Osteoblast (primary cell): ENCODE measurements at places on chromosomes 11 and 22. TPM values are rescaled to one million over a fixed set of nuclear protein-coding genes. Genes with fewer than 3 reads are reported as not detected.

- no peaks in the 10 kb centered on the region for H3K4me1 ChIP-seq
- H3K36me3 ChIP-seq = no peaks in the 10 kb centered on the region
- DNase-seq = no peak
- H3K4me3 ChIP-seq = no peak overlapping the region
Measured at GRCh38 chr11:24781288-24781687, 284.4 kb downstream of the LUZP2 start.

DNA sequence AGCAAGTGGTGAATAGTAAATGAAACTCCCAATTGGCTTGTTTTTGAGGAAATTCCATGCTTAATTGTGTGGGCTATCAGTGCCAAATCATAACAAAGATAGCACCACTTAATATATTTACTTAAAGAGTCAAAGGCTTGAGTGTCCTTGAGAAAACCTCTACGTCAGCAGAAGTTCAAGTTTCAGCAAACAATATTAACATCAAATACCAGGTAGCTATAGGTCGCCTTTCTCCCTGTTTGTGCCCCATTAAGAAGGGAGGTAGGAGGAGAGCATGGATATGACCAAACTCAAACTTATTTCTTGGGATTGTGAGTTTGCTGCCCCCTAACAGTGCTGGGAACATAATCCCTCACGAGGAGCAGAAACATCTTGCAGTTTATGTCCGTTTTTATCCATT, 105.6 kb upstream of the SYN3 start:
- no peak overlapping the region for H3K4me3 ChIP-seq
- no peaks in the 10 kb centered on the region for H3K27me3 ChIP-seq
- H3K4me1 ChIP-seq = no peaks in the 10 kb centered on the region
- no peaks in the 10 kb centered on the region for H3K36me3 ChIP-seq

GRCh38 chr11:121570453-121570852, 117.7 kb upstream of the SORL1-AS1 start:
- no peak for DNase-seq
- no peak overlapping the region for H3K4me3 ChIP-seq
- no peaks in the 10 kb centered on the region for H3K4me1 ChIP-seq
- no peak overlapping the region for H3K27ac ChIP-seq
- peaks cover 22% of the 10 kb centered on the region for H3K27me3 ChIP-seq

DNA sequence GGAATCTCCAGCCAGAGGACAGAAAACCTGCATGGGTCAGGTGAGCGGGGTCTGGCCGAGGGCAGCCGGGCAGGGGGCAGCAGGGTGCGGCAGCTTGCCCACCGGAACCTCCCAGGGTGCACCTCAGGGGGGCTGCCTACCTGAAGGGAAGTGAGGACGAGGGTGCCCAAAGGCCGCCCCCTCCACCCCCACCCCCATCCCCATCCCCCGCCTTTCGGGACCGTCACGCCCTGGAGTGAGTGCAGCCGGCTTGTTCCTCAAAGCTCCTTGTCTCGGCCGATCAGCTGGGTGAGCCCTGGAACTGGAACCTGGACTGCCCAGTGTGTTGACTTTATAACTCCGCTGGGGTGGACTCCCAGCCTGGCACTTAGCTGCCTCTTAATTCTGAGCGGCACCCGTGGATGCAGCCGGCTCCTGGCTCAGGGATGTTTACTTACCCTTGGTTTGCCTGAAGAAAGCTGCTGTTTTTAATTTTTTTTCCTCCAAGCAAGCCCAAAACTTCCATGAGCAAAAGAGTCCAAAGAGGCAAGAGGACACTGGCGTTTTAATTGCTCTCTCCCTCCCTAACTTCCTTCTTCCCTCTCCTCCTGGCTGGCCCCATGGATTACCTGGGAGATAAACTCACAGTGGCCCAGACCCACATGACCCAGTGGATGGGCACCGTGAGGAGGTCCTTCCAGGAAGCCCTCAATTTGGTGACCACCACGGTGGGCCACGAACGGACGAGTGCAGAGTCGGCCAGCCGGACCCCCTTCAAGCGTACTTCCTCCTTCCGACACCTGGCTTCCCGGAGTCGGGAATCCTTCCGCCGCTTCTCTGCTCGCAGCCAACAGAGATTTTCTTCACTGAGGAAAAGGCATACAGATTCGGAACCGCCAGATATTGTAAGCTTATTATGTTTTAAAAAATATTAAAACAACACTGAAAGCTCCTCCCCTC, 87.8 kb upstream of the CRYBB3 start:
- peaks cover 9% of the 10 kb centered on the region for H3K4me1 ChIP-seq
- no peaks in the 10 kb centered on the region for H3K27me3 ChIP-seq
- no peak overlapping the region for H3K27ac ChIP-seq
- H3K4me3 ChIP-seq = peak overlapping the region; percentile 82
- no peaks in the 10 kb centered on the region for H3K36me3 ChIP-seq
- DNase-seq = peak; percentile 83

DNA sequence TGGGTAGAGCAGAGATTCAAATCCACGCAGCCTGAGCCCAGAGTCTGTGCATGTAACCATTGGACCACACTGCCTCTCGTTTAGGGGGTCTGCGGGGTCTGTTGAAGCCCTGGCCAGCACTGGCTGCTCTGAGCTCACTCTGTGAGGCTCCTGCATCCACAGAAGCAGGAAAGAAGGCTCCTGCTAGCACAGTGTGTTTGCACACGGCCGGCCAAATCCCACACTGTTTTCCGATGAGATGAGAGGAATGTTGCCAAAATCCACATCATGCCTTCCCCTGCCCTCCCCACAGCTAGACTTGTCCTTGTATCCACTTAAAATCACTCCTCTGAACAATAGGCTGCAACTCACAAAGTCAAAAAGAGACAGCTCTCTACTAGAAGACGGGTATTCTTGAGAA, 10.6 kb upstream of the SLC22A12 start:
- H3K27ac ChIP-seq = no peak overlapping the region
- peak; percentile 83 for DNase-seq
- no peak overlapping the region for H3K4me3 ChIP-seq
- H3K36me3 ChIP-seq = no peaks in the 10 kb centered on the region
- H3K27me3 ChIP-seq = peaks cover 26% of the 10 kb centered on the region
- H3K4me1 ChIP-seq = peaks cover 8% of the 10 kb centered on the region

DNA sequence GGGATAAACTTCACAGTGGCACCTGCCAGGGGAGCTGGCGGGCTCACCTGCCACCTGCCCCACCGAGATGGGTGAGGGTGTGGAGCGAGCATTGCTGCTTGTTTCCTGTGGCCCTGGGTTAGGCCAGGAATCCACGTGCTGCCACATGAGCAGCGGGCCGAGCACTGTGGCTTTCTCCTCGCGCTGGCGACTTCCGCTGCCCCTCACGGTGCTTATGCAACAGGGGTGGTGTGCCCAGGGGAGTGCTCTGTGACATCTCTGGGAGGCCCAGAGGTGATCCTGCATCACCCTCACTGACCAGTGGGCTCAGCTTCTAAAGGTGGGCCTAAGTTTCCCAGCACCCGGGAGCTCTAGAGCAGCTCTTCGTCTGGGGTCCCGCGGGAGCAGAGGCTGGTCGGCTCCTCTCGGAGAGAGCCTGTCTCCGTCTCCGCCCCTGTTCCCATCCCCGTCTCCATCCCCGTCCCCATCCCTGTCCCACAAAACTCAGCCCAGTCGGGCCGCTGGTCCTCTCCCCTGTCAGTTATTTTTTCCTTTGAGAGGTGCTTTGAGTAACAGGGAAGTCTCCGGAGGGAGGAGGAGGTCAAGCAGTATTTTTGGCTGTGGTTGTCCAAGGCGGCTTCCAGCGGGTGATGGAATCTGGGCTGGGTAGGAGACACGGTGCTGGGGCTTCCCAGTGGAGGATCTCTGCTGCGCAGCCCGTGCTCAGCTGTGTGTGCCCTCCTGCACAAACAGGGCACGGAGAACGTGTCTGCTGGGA, 42.5 kb downstream of the AP2A2 start:
- DNase-seq = peak; percentile 39
- no peaks in the 10 kb centered on the region for H3K27me3 ChIP-seq
- no peak overlapping the region for H3K27ac ChIP-seq
- H3K36me3 ChIP-seq = peaks cover 27% of the 10 kb centered on the region

DNA sequence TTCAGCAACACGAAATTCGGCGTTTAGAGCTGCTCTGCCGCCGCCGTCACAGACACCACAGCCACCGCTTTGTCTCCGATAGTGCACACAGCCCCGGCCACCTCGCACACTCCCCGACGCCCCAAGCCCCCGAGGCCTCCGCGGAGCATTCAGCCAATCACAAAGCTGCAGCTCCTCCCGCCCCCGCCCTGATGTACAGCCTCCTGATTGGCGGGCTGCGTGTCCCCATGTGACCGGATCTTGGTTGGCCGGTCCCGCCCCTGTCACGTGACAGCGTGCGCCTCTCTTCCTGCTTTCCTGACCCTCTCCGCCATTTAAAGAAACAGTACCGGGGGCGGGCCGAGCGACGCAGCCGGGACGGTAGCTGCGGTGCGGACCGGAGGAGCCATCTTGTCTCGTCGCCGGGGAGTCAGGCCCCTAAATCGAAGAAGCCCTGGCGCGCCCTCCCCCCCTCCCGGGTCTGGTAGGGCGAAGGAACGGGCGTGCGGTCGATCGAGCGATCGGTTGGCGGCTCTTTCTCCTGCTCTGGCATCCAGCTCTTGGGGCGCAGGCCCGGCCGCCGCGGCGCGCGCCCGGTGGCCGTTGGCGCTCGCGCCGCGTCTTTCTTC, at the start of gene TUG1:
TUG1 (plus strand) TSS at position 342 of the 608 bp plus-strand sequence.
- H3K27ac ChIP-seq = peak within 1 kb of the TSS; percentile 87
- peaks cover 11% of the 10 kb centered on the region for H3K4me1 ChIP-seq
- H3K36me3 ChIP-seq = peaks cover 27% of the 10 kb centered on the region
- DNase-seq = peak; percentile 100
- no peaks in the 10 kb centered on the region for H3K27me3 ChIP-seq

DNA sequence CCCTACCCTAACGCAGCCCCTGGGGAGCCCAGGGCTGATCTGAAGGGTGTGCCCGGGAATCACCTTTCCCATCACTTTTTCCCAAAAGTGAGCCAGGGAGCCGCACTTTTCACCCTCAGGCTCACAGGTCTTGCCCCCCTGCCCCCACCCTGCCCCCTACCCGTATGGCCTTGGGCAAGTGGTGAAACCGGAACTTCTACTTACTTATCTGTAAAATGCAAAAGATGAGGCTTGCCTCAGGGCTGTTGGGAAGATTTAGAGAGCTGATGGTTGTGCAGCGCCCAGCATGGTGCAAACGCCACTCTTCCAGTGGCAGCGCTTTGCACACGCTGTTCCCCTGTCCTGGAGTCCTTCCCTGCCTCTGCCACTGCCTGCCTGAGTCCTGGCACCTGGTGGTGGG, 8.0 kb downstream of the SYT12 start:
- H3K4me1 ChIP-seq = peaks cover 26% of the 10 kb centered on the region
- DNase-seq = peak; percentile 17
- no peaks in the 10 kb centered on the region for H3K36me3 ChIP-seq
- H3K27ac ChIP-seq = no peak overlapping the region

DNA sequence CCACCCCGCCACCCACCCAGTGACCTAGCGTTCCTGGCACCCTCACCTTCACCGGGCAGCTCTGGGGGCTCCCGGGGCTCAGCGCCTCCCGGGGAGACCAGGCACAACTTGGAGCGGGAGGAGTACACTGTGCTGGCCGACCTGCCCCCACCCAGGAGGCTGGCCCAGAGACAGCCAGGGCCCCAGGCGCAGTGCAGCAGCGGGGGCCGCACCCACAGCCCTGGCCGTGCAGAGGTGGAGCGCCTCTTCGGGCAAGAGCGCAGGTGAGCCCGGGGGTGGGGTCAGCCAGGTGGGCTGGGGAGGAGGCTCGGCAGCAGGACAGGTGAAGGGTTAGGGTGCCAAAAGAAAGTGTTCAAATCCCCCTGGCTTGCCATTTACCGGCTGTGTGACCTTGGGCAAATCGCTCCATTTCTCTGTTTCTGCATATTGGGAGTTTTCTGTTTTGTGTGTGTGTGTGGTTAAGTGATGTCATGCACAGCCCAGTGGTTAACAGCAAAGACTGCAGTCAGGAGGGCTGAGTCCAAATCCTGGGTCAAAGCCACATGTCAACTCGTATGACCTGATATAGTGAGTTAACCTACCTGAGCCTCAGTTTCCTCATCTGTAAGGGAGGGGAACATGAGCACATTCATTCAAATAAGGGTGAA, 29.5 kb downstream of the TRIOBP start:
- no peak overlapping the region for H3K4me3 ChIP-seq
- H3K36me3 ChIP-seq = no peaks in the 10 kb centered on the region
- H3K27ac ChIP-seq = no peak overlapping the region

DNA sequence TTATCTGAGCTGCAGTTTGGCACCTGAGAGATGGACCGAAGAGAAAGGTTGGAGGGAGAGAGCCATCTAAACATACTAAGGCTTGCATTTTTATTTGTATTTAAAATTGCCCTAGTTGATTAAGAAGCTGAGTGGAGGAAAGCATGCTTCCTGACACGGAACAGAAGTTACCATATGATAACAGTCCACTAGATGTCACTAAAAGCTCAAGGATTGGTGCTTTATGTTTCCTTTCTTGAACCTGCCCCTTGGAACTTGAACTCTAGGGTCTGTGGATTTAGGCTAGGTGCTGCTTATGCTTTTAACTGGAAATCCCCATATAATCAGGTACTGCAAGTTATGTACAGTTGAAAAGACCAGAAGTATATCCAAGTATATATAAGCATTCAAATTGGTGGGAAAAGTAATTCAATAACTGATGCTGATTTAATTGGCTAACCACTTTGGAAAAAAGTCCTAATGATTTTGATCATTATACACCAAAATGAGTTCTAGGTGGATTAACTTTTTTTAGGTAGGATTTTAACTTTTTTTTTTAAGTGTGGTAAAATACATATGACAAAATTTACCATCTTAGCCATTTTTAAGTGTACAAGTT, 9.5 kb downstream of the RBMXL2 start:
- no peaks in the 10 kb centered on the region for H3K36me3 ChIP-seq
- H3K4me3 ChIP-seq = no peak overlapping the region
- no peak overlapping the region for H3K27ac ChIP-seq
- DNase-seq = no peak
- H3K27me3 ChIP-seq = no peaks in the 10 kb centered on the region

DNA sequence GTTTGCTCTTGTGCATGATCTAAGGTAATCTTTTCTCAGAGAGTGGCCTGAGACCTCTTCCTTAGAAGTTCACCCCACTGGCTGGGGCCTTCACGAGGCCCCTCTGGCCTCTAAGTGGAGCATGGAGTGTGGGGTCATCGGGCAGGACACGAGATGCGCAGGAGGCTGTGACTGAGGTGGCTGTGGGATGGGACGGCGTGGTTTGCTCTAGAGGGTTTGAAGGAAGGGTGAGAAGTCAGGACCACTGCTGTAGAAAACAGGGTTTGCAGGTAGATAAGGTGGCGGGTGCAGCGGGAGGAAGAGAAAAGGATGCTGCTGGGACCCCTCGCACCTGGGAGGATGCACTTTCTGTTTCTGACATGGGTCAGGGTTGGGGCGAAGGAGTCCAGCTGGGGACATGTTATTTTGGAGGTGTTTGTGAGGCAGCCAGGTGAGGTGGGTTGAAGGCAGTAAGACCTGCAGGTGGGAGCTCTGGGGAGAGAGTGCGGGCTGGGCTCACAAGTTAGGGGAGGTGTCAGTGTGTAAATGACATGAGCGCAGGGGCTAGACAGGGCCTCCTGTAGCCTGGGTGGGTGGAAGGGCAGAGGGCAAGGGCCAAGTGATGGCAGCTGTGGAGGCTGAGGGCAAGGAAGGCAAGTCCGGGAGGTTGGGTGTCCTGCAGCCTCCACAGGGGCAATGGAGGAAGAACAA, 62.5 kb downstream of the KCNQ1 start:
- H3K4me1 ChIP-seq = no peaks in the 10 kb centered on the region
- H3K27ac ChIP-seq = no peak overlapping the region
- no peak overlapping the region for H3K4me3 ChIP-seq
- DNase-seq = no peak

CASP1 gene
- 13.6 and 14.1 TPM in 2 replicates for total RNA-seq

F2 gene
- total RNA-seq = not detected in 2 replicates

RNF214 gene
- 13.4 and 14.7 TPM in 2 replicates for total RNA-seq

AQP11 gene
- 2.9 and 4.4 TPM in 2 replicates for total RNA-seq

HEPN1 gene
- total RNA-seq = under 0.01 TPM in 1 of 2 replicates, not detected in the other

SHANK2 gene
- 2.5 and 3.5 TPM in 2 replicates for total RNA-seq

TPCN2 gene
- total RNA-seq = 14.1 and 17.4 TPM in 2 replicates

RIMBP3C gene
- 0.29 and 0.36 TPM in 2 replicates for total RNA-seq

CCDC73 gene
- total RNA-seq = not detected in 2 replicates

TPBGL gene
- total RNA-seq = not detected in 2 replicates
